Endothelial cell (in vitro differentiated cells): ENCODE measurements at places on chromosomes 7 and 10.

DNA sequence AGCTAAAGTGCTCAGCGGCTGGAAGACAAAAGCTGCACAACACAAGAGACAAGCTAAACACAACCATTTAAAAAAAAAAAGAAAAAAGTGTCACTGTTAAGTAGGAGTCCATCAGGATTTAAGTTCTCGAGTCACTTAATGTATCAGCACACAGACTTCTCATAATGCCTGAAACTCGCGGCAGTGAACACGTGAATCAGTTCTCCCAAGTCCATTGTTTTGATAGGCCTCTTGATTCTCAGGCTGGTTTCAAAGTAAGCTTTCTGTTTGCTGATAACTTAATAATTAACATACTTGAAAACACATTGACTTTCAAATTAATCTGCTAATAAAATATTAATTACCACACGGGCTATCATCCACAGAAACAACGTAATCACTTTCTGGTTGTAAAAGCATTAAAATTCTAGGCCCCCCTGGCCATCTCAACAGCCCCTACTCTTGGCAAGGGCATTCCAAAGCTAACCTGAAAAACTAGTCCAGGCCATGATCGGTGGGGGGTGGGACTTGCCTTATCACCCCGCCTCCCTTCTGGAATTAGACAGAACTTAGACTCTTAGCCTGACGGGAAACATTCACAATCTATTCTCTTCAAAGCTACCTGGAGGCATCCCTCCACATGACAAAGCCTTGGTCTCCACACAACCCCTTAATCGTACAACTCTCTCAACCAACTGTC lies 129.0 kb downstream of the DIP2C start:
- H3K4me1 ChIP-seq, result peaks cover 29% of the 10 kb centered on the region
- DNase-seq, result no peak
- peaks cover 15% of the 10 kb centered on the region for H3K36me3 ChIP-seq

DNA sequence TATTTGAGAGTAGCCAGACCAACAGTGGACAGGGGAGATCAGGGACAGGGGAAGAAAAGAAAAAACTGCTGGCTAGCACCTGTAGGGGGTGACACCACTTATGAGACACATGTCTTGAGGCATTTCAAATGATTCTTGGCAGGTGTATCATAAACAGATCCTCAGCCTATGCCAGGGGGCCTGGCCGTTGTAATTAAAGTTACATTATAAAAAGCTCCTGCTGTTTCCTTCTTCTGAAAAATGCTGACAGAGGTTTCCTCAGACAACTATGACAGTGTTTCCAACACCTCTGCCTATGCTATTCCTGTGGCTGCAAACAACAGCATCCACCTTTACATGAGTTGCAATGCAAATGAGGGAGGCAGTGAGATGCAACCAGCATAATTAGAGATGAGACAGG lies 281.0 kb upstream of the PTER start:
- no peaks in the 10 kb centered on the region for H3K4me1 ChIP-seq
- H3K27ac ChIP-seq, result no peak overlapping the region
- no peak overlapping the region for H3K4me3 ChIP-seq
- peaks cover 1% of the 10 kb centered on the region for H3K27me3 ChIP-seq

- H3K4me3 ChIP-seq, result no peak overlapping the region
- H3K27ac ChIP-seq, result no peak overlapping the region
- H3K36me3 ChIP-seq, result no peaks in the 10 kb centered on the region
- peaks cover 12% of the 10 kb centered on the region for H3K27me3 ChIP-seq
Observed at GRCh38 chr7:155361346-155361680, 63.6 kb downstream of the INSIG1 start.

GRCh38 chr7:47685151-47685550 lies 103.2 kb upstream of the TNS3 start:
- no peak for DNase-seq
- peaks cover 2% of the 10 kb centered on the region for H3K4me1 ChIP-seq
- no peak overlapping the region for H3K27ac ChIP-seq
- no peak overlapping the region for H3K4me3 ChIP-seq
- H3K36me3 ChIP-seq, result no peaks in the 10 kb centered on the region
- peaks cover 2% of the 10 kb centered on the region for H3K27me3 ChIP-seq

- peaks cover 18% of the 10 kb centered on the region for H3K4me1 ChIP-seq
- H3K27me3 ChIP-seq, result peaks cover 2% of the 10 kb centered on the region
- no peak overlapping the region for H3K27ac ChIP-seq
Observed at GRCh38 chr7:41051535-41051934, 651.4 kb downstream of the INHBA start.
